ENCODE measurements at places on chromosomes 2 and 18.

- no peak for DNase-seq
Observed at GRCh38 chr2:159792599-159792998, 5.4 kb downstream of the CD302 start.

DNA sequence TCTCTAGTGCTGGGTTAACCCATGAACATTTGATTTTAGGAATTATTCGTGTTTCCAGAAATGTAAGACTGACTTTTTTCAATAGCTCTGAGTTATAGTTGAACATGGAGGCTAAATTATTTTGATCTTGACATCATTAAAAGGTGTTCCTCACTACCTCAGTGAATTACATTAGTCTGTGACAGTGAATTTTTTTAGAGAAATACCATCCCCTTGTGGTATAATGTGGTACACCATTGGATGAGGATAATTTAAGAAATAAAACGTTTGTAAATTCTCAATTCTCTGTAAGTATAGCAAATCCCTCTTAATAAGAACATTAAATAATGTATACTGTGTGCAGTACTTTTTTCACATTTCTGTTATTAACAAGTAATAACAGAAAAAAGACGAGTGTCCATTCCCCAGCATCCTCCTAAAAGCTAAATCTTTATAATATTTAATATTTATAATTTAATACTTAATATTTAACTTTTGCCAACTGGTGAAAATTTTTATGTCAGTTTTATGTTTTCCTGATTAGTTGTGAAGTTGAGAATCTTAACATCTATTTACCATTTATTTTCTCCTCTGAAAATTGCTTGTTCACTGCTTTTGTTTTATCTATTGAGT, 70.3 kb upstream of the CWC22 start:
- peak; percentile 41 for DNase-seq

DNA sequence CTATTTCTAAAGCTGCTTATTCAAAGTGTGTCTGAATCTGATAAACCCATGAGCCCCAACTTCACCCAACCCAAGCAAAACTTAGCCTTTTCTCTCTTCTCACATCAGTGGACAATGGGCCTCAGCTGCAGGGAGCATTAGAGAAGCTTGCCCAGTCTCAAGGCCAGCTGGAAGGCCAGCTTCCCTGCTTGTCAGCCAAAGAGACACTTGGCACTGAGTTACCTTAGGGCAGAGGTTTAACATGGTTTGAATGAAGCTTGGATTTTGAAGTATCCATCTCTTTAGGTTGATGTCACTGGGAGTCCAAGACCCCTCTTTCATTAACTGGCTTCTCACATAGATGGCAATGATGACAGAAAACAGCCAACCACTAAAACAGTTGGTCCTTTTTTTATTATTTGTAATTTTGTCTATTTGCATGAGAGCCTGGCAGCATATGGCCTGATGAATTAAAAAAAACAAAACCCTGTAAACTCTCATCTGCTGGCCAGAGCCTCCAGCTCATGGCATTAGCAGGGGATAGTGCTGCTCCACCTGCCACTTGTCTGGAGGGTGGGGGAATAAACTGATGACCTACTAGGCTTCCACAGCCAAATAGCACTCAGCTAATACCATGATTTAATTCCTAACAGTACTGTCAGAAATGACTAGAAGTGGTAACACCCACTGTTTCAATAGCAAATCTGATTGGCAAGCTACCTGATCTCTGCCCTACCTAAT, 137.0 kb downstream of the UBE2E3 start:
- peak; percentile 85 for DNase-seq

GRCh38 chr2:953975-954686, 3.5 kb downstream of the SNTG2 start:
- DNase-seq, result peak; percentile 55

DNA sequence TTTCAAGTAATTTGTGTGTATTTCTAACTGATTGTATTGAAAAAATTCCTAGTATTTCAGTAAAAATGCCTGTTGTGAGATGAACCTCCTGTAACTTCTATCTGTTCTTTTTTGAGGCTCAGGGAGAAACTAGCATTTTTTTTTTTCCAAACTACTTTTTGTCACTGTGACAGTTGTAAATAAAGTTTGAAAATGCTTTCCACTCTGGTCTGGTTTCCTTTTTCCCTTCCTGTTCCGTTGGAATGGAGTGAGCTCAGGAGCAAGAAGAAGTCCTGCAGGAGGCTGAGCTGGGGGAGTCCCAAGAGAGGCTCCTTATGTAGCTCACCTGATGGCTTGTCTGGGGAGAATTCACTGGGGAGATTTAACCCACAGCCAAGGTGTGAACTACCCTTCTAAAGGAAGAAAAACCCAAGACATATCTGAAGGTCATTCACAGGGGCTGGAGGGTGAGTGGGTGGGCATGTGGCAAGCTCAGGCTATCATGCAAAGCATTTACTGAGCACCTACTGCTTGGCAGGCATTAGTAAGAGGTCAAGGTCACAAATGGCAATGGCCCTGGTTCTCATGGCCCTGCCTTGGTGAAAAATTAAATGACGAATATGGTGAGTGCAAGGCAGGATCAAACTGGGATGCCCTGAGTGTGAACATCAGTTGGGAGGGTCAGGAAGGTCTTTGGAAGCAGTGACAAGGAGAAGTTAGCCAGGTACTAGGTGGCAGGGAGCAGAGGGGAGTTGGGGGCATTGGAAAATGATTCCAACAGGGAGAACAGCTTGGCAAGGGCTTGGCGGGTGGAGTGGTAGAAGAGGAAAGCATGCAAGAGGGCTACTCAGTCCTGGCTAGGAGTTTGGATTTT, 28.7 kb downstream of the LBH start:
- DNase-seq, result no peak

DNA sequence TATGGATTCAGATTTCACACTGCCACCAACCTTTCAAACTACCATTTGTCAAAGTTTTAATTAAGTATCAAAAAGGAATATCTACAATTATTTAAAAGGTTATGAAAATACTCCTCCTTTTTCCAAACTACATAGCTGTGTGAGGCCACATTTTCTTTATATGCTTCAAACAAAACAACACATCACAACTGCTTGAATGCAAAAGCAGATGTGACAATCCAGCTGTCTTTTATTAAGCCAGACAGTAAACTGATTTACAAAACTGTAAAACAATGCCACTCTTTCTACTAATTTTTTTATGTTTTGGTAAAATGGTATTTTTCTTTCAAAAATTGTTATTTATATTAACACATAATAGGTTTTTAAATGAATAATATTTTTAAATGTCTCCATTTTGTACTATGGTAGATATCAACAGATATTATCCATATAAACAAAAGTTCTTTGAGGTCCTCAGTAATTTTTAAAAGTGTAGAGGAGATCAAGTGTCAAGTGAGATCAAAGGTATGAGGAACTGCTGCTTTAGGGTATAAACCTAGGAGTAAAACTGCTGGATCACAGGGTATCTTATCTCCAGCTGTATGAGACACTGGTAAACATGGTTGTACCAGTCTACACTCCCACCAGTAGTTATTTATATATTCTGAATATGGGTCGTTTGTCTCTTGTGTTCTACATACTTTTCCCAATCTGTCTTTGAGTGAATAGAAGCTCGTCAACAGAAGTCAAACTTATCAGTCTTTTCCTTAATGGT, 68.8 kb upstream of the SERTAD2 start:
- DNase-seq, result no peak

DNA sequence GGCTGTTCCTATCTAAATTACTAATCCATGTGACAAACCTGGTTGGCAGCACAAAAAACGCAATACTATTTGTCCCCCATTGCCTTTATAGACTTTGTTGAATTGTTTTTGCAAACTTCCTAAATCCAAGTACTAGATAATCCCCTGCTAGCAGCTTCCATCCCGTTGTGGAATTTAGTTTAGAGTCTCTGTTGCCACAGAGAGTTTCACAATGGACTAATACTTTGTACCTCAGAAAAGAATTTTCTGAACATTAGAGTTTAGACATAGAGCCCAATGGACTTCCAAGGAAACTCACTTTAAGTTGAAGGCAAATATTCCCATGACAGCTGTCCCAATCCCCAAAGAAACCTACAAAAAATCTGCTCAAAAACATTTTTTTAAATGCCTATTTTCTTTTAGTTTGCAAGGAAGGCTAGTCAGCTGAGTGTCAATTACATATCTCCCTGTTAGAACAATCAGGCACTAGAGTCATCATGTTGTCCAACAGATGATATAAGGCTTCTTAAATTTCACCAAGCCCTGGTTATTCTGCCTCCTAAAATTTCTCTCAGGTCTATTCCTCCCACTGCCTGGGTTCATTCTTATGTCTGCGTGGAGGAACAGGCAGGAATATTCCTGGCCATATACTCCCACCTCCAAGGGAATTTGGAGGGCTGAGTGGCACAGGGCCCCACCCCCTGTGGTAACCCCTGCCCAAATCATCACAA, 27.2 kb downstream of the RNF152 start:
- DNase-seq, result no peak

DNA sequence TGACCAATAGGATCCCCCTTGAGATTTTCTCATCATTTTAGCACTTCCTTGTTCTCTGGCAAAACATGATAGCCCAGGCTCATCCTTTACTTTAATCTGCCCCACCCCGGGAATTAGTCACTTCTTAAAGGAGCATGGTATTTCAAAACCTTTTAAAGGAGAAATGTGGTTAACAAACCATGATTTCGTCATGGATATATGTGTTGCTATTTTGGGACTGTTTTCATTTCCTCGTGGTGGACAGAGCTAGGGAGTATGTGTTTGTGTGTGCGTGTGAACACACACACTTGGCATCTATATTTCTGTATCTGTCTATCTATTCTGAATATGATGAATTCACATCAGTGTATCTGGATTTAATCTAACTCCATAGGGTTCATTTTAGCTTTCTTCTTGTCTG, 128.1 kb downstream of the BIRC6 start:
- DNase-seq, result no peak

DNA sequence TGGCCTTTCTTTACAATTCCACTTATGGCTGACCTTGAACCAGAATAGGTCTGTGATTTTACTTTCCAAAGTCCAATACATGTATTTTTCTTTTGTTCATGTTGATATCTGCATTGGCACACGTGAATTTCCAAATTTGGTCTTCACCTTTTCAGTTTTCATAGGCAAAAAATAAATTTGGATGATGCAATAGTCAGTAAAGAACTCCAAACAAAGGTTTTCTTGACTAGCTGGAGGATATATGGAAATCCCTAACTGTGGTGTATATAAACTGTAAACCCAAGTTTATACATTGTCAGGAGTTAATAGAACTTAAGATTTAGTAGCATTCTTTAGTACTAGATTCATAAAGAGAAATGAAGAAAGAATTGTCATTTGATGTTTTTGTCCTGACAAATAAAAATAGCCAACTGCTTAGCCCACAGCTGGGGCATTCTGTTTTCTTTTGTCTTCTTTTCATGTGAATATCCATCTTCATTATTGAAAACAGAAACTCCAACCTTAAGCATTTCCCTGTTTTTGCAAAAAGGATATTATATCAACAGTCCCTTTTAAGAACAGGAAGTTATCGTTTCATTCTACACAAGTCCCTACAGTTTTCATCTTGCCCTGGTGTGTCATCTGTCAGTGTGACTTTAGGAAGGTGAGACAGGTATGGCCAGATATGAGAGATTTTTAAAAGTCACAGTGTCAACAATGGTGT, 132.9 kb downstream of the BCL2 start:
- DNase-seq, result no peak

GRCh38 chr2:200360364-200360763, 53.9 kb downstream of the SPATS2L start:
- DNase-seq, result no peak

- no peak for DNase-seq
Observed at GRCh38 chr18:62537946-62538345, 15.1 kb downstream of the ZCCHC2 start.

GRCh38 chr2:187429989-187430388, 18.1 kb downstream of the CALCRL start:
- DNase-seq, result no peak

GRCh38 chr2:174247474-174248186, 702 bp downstream of the OLA1 start:
- DNase-seq, result no peak

DNA sequence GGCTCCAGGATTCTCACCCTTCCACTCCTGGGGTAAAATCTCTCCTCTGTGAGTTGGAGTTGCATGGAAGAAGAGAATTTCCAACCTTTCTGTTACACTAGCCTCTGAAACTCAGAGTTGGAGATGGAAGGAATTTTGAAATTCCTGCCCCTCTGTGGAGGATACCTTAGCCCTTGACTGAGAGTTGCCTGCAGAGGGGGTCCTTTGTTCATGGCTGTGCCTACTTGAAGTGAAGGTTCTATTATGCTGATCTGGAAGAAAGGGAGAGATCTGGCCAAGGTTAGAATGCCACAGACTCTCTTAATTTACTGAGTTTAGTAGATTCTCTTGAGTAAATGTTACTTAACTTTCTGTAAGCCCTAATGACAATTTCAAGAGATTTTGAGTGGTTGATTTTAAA, 626.6 kb upstream of the GYPC start:
- no peak for DNase-seq

GRCh38 chr2:86562922-86563649, at the start of gene CHMP3:
TSS of gene CHMP3 (minus strand) at chr2:86563443. CDS start at chr2:86563348, 95 bp downstream.
- peak; percentile 97 for DNase-seq

Measured in NCI-H524 (cell line).